Activated CD8-positive, alpha-beta memory T cell treated with anti-CD3 and anti-CD28 coated beads, Interleukin-2, amount 10 ng/mL, durations not matched to agents 7 days and 5 days (primary cell): ENCODE measurements at places on chromosomes 3 and 15. TPM values are rescaled to one million over a fixed set of nuclear protein-coding genes. Genes with fewer than 3 reads are reported as not detected.
A peak's percentile ranks its signal among the peaks of the same experiment; 100 is the strongest.

DNA sequence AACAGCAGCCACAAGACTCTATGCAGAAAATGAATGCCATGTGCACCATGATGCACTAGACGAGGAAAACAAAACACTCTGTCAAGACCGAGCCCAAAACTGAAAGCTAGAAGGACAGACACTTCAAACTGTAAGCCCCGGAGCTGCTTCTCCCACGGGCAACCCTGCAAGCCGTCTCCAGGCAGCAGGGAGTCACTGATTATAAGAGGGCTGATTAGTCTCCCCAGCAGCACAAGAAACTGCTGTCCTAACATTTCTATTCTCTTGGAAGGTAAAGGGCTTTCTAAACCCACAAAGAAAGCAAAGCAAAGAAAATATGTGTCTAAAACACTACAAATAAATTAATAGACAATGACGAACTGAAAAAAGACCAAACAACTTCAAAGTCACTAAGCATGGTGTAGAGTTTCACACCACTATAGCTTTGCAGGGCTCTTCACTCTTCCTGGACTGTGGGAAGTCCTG is 15.5 kb downstream of the TBC1D2B start:
- H3K4me1 ChIP-seq: peaks cover 42% of the 10 kb centered on the region
- peaks cover 3% of the 10 kb centered on the region for H3K36me3 ChIP-seq

- DNase-seq: no peak
- H3K4me3 ChIP-seq: peak overlapping the region; percentile 75
- H3K27me3 ChIP-seq: peaks cover 6% of the 10 kb centered on the region
- peaks cover 1% of the 10 kb centered on the region for H3K36me3 ChIP-seq
- peaks cover 22% of the 10 kb centered on the region for H3K4me1 ChIP-seq
- H3K27ac ChIP-seq: no peak overlapping the region
Measured at GRCh38 chr15:78508272-78508671, 895 bp downstream of the HYKK start.

GRCh38 chr3:46695177-46695961 is 1.9 kb upstream of the ALS2CL start:
- H3K27me3 ChIP-seq: peaks cover 24% of the 10 kb centered on the region
- peak; percentile 54 for DNase-seq
- no peak overlapping the region for H3K4me3 ChIP-seq
- H3K27ac ChIP-seq: peak overlapping the region; percentile 14

DNA sequence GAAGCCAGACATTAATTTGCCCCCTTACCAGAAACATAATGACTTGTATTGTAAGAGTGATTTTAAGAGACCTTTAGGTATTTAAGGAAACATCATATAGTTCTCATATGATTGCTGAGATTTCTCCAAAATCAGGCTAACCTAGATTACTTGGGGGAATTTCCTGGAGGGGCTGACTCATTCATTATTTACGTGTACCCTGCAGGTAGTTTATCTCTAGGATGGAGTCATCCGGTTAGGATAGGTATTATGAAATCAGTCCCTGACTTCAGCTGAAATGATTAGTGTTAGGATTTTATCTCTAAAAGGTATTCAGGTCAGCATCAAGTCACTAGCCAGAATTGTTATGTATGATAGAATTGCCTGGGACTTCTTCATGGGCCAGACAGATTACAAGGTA is 97.5 kb downstream of the TCF12 start:
- H3K4me3 ChIP-seq: no peak overlapping the region
- H3K4me1 ChIP-seq: no peaks in the 10 kb centered on the region
- H3K27me3 ChIP-seq: no peaks in the 10 kb centered on the region
- no peak for DNase-seq

GRCh38 chr15:71591057-71591456 is 219.3 kb upstream of the NR2E3 start:
- H3K36me3 ChIP-seq: no peaks in the 10 kb centered on the region
- peaks cover 4% of the 10 kb centered on the region for H3K27me3 ChIP-seq

DNA sequence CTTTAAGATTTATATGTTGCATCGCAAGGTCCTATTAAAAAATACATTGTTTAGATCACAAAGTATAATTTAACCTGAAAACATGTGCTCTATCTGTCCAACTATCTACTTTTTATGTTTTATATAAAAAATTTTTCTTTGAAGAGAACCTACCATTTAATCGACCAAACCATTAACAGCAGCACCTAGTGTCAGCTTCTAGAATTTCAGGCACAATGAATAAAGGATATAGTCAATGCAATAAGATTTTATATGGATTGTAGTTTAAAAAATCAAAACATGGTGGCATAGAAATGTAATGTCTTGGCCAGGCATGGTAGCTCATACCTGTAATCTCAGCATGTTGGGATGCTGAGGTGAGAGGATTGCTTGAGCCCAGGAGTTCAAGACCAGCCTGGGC is 313.7 kb downstream of the GAP43 start:
- no peaks in the 10 kb centered on the region for H3K27me3 ChIP-seq
- H3K36me3 ChIP-seq: no peaks in the 10 kb centered on the region
- no peak for DNase-seq
- no peak overlapping the region for H3K27ac ChIP-seq
- no peaks in the 10 kb centered on the region for H3K4me1 ChIP-seq

- H3K4me3 ChIP-seq: no peak overlapping the region
- no peak overlapping the region for H3K27ac ChIP-seq
- peaks cover 8% of the 10 kb centered on the region for H3K27me3 ChIP-seq
Measured at GRCh38 chr3:139421040-139421439, 31.6 kb upstream of the COPB2 start.

Gene SERPINI2
- total RNA-seq: not detected

Gene SLC6A11
- not detected for total RNA-seq

DNA sequence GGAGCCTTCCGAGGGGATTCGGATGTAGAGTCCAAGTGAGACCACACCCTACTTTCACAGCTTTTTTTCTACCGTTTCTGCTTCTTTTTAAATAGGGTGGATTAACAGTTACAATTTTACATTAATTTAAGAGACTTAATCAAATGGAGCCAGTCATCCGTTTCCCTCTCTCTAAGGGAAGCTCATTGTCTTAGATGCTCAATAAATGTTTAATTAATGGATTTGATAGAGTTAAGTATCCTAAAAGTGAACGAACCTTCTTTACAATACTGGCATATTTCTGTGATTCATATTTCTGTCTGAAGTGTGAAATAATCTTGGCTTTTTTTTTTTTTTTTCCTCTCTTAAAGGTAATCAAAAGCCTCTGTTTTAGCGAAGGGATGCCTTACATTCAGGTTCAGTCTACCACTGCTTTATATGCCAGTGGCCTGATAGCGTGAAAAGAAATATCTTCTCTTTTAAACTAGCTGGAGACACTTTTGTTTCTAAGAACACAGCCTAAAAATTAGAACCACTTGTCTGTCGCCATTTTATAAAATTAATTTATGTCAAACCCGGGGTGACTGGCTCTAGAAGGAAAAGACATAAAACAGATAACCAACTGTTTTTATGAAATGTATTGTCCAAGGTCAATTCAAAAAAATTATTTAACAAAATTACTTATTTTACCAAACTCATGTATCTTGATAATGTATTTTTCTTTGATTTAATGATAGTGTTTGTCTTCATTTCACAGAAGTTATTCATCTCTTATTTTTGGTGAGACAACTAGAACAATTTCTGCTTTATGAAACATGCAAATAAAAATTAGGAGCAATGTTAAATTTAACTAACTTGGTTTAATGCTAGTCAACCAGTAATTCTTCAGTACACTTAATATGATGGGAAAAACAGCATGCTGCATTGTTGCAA is 2.5 kb upstream of the CTNNB1 start:
- H3K27me3 ChIP-seq: peaks cover 39% of the 10 kb centered on the region
- peaks cover 14% of the 10 kb centered on the region for H3K4me1 ChIP-seq
- H3K36me3 ChIP-seq: peaks cover 5% of the 10 kb centered on the region

Gene AADACL2
- not detected for total RNA-seq

Gene ZBBX
- total RNA-seq: not detected

Gene RETNLB
- not detected for total RNA-seq

Gene PLD1
- 3.4 TPM for total RNA-seq

Gene PAK6
- 1.7 TPM for total RNA-seq

- H3K4me3 ChIP-seq: peak overlapping the region; percentile 36
- H3K36me3 ChIP-seq: peaks cover 1% of the 10 kb centered on the region
- DNase-seq: peak; percentile 97
Measured at GRCh38 chr15:63892794-63893441, 59.2 kb upstream of the HERC1 start.

Gene CHST2
- 16.3 TPM for total RNA-seq

- peaks cover 5% of the 10 kb centered on the region for H3K27me3 ChIP-seq
- H3K27ac ChIP-seq: no peak overlapping the region
- H3K4me3 ChIP-seq: no peak overlapping the region
- H3K4me1 ChIP-seq: no peaks in the 10 kb centered on the region
Measured at GRCh38 chr3:66133853-66134445, 86.9 kb upstream of the SLC25A26 start.

GRCh38 chr3:157633241-157633640 is 130.0 kb upstream of the VEPH1 start:
- H3K4me1 ChIP-seq: no peaks in the 10 kb centered on the region
- H3K27ac ChIP-seq: no peak overlapping the region
- H3K4me3 ChIP-seq: no peak overlapping the region

DNA sequence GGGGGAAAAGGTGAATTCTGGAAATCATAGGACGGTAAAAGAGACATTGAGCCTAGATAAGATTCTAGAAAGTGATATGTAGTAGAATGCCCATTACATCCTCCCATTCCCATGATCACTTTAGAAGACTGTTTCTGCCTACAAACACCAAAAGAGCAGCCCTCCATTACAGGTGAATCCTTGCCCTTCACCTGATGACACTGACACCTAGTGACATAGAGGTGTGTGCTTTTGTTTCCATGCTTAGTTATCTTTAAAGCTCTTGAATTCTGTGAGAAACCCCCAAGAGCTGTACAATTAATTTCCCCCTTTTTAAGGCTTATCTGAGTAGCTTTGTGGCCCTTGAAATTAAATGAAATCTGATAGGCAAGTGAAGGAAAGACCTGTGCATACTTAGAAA is 8.3 kb upstream of the BBX start:
- no peaks in the 10 kb centered on the region for H3K36me3 ChIP-seq
- peaks cover 28% of the 10 kb centered on the region for H3K27me3 ChIP-seq
- no peak overlapping the region for H3K27ac ChIP-seq
- no peak for DNase-seq
- H3K4me3 ChIP-seq: no peak overlapping the region

DNA sequence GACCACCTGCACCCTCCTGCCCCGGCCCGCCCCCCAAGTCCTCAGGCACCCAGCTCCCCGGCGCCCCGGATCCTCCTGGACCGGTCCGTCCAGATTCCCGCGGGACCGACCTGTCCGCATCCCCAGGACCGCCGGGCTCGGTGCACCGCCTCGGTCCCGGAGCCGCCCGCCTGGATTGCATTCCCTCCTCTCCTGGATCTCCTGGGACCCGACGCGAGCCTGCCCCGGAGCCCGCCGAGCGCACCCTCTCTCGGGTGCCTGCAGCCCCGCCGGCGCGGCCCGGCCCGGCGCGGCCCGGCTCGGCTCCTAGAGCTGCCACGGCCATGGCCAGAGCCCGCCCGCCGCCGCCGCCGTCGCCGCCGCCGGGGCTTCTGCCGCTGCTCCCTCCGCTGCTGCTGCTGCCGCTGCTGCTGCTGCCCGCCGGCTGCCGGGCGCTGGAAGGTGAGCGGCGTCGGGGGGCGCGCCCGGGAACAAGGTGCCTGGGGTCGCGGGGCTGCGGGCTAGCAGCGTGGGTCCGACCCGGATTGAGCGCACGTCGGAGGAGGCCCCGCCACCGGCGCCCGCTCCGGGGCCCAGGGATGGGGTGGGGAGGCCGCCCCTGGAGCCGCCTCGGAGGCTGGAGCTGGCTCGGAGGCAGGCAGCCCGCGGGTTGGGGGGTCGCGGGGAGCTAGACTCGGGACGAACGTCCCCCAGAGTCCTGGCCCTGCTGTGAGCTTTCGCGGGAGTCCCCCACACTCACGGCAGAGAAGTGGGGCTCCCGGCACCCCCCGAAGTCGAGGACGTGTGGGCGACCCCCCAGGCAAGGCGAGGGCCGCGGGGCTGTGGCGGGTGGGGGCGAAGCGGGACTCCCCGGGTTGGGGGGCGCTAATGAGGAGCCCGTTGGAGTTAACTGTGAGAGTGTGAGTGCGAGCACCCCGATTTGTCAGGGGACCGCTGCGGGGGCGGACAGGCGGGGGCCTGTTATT is 610 bp downstream of the EPHB3 start:
- peaks cover 71% of the 10 kb centered on the region for H3K27me3 ChIP-seq
- no peak overlapping the region for H3K4me3 ChIP-seq
- H3K36me3 ChIP-seq: no peaks in the 10 kb centered on the region
- peaks cover 9% of the 10 kb centered on the region for H3K4me1 ChIP-seq
- no peak overlapping the region for H3K27ac ChIP-seq
- DNase-seq: no peak
